ENCODE measurements at places on chromosomes 2 and 18.
A peak's percentile ranks its signal among the peaks of the same experiment; 100 is the strongest.

DNA sequence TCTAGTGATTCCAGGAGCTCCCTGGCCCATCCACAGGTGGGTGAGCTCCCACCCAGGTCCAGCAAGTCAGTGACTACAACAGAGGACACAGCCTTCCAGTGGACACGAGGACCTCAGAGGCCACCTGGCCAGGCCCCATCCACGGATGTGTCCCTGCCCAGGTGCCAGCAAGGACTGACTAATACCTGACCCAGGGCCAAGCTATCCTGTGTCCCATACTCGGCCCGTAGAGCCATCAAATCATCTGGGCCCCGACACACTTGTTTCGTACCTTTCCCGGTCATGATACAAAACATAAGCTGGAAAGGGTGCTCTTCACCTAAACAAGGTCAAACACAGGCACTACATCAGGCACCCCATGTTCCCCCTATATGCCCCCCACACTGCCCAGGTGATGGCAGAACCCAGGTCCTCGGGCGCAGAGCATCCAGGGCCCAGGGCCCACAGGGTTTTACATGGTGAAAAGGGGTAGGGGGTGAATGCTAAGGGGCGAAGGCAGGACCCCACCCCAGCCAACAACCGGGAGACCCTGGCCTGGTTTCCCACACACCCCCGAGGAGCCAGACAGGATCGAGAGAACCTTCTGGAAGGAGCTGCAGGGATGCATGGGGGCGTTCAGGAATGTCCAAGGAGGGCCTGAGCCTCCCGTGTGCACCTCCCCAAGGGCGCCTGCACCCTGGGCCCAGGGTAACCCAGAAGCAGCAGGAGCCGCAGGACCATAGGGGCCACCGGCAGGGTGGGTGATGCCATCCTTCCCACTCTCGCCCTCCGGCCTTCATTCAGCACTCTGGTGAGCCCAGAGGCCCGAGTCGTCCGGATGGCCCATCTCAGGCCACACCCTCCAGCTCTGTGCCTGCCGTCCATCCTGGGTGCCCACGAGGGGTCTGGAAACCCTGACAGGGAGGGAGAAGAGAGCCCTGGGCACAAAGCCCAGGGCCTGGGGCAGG lies 94.3 kb downstream of the HDAC4 start:
- H3K36me3 ChIP-seq, result no peaks in the 10 kb centered on the region
- H3K27me3 ChIP-seq, result no peaks in the 10 kb centered on the region
- H3K4me1 ChIP-seq, result peaks cover 64% of the 10 kb centered on the region
- no peak overlapping the region for H3K27ac ChIP-seq

- H3K4me1 ChIP-seq, result no peaks in the 10 kb centered on the region
- H3K27me3 ChIP-seq, result peaks cover 22% of the 10 kb centered on the region
- DNase-seq, result no peak
These were observed 151.9 kb upstream of the MYCN start for GRCh38 chr2:15788455-15788829.

GRCh38 chr2:9178904-9179571 lies 27.6 kb upstream of the ASAP2 start:
- peak overlapping the region; percentile 9 for H3K4me3 ChIP-seq
- no peaks in the 10 kb centered on the region for H3K36me3 ChIP-seq
- H3K4me1 ChIP-seq, result peaks cover 49% of the 10 kb centered on the region
- DNase-seq, result peak; percentile 75

GRCh38 chr2:64929333-64929732 lies 59.9 kb upstream of the SLC1A4 start:
- no peaks in the 10 kb centered on the region for H3K36me3 ChIP-seq
- no peak for DNase-seq
- H3K4me3 ChIP-seq, result no peak overlapping the region
- H3K27me3 ChIP-seq, result no peaks in the 10 kb centered on the region

GRCh38 chr18:50802141-50802540 lies 17.7 kb downstream of the MRO start:
- no peak overlapping the region for H3K4me3 ChIP-seq
- no peaks in the 10 kb centered on the region for H3K27me3 ChIP-seq
- H3K36me3 ChIP-seq, result no peaks in the 10 kb centered on the region
- H3K27ac ChIP-seq, result no peak overlapping the region
- no peaks in the 10 kb centered on the region for H3K4me1 ChIP-seq

GRCh38 chr2:224102991-224103390 lies 63.9 kb upstream of the SERPINE2 start:
- no peak overlapping the region for H3K27ac ChIP-seq
- H3K27me3 ChIP-seq, result no peaks in the 10 kb centered on the region
- DNase-seq, result no peak
- H3K36me3 ChIP-seq, result no peaks in the 10 kb centered on the region

GRCh38 chr18:63488160-63488559 lies 11.4 kb downstream of the SERPINB5 start:
- no peak for DNase-seq
- H3K27me3 ChIP-seq, result no peaks in the 10 kb centered on the region
- H3K4me1 ChIP-seq, result peaks cover 4% of the 10 kb centered on the region
- H3K27ac ChIP-seq, result no peak overlapping the region
- H3K4me3 ChIP-seq, result no peak overlapping the region
